ENCODE measurements at places on chromosomes 2 and 18.

DNA sequence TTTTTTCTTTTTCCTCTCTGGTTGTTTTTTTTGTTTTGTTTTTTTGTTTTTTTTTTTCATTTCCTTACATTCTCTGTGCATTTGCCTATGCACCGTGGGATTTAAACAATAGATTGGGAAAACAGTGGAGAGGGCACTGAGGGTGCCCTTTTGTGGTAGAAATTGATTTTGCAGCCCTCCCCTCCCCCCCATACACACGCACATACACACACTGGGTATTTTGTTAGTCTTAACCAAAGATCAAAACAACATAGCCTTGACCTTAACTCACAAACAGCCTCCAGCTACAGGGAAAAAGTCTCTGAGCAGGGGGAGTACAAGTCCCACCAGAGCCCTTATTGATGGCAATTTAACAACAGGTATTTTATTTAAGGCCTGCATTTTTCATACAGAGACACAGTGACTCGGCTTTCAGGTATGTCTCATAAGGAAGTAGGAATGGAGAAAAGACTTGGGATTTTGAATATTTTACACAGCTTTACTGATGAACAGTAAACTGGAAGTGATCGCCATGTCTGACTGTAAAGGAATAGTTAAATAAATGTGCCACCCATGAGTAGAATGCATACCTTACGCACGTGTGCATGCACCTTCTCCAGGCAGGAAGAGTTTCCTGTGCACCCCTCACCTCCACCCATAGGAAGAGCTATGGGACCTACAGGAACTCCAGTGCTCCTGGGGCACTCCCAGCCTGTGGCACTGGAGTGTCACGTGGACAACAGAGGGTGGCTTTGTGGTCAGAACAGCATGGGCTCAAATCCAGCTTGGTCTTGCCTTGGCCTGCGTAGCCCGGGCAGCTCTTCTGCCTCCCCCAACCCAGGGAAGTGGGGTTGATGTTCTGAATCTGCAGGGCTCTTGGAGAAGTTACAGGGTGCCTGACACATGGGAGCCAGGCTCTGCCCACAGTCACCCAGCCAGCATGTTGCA is 266.4 kb downstream of the ANAPC1 start:
- peak; percentile 58 for DNase-seq

DNA sequence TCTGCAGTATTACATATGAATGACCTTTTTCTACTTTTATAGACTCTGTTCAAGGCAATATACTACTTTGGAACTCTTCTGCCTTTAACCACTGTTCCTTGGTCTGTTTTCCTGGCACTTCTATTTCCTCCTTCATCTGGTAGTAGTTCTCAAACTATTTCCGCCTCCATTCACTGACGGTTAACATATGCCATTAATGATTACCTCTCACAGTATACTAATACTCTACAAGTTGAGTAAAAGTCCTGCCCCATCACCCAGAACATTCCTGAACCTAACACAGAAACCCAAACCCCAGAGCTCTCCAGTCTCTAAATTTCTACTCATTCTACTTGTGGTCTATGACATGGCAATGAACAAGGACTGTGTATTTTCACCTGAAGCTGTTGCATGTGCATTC is 4.5 kb downstream of the GFPT1 start:
- DNase-seq, result no peak

GRCh38 chr2:145040433-145040832 is 520.5 kb upstream of the ZEB2 start:
- no peak for DNase-seq

- no peak for DNase-seq
These were observed 25.9 kb upstream of the FAHD2A start for GRCh38 chr2:95376311-95377215.

DNA sequence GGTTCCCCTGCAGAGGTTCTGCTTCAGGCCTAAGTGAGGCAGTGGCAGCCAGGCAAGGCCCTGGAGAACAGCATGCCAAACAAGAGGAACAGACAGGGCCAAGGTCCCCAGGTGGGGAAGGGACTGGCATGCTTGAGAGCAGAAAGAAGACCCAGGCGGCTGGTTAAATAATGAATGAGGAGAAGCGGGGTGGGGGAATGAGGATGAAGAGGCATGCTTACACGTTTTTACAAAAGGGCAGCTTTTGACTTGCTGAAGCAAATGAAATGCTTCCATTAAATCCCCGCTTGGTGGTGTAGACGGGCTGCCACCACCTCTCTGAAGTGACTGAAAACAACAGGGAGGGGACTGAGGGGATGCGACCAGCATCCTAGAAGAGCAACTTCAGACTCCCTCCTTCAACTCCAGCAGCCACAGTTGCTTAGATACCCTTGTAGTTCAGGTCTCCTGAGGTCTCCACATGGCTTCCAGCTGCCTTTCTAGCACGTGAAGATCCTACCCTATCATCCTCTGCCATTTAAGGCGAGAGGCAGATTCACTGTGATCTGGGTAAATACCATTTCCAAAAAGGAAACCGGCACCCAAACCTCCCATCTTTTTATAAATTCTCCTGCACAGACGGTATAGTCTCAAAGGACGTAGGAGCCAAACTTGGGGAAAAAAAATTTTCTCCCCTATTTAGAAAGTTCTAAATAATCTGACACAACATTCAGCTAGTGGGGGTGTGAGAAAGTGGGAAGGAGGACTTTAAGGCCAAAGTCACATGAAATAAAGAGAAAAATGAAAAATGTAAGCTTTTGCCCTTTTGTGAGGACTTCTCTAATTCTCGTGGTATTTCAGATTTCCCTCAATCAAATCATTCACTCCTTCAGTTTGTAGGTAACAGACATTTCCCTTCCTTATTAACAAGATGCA is 65.6 kb downstream of the CACNB4 start:
- DNase-seq, result no peak

DNA sequence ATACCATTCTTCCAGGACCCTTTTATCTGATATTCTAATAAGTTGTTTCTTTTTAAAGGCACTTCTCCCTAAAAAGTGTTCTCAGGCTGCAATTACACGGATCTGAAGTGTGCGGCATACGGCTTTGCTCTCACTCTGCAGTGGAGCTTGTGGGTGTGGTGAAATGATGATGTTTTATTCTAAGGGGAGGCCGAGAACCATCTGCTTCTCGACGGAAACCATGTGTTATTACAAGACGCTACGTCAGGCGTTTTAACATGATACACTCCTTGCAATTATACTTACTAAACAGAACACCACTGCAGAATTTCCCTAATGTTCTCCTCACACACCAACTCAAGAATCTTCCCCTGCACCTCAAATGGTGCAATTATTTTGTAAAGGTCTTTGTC is 34.9 kb upstream of the CTDP1 start:
- DNase-seq, result no peak

- DNase-seq, result no peak
These were observed 127.2 kb upstream of the THSD7B start for GRCh38 chr2:136638193-136638592.

DNA sequence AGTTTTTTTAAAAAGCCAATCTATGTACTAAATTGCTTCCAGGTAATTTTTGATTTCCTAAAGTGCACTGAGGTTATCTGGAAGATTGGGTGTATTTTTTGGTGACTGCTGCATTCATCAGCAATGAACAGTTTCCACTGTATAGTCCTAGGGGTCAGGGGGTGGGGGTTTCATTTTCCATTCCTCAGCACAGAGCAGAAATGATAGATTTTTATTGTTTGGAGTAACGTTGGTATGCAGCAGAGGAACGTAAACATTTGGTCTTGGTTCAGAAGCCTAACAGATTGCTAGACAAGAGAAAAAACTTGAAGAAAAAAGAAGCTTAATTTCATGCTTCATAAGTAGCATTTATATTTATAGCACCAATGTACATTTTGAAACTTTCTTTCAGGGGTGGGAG is 54.9 kb downstream of the ZCCHC2 start:
- no peak for DNase-seq

DNA sequence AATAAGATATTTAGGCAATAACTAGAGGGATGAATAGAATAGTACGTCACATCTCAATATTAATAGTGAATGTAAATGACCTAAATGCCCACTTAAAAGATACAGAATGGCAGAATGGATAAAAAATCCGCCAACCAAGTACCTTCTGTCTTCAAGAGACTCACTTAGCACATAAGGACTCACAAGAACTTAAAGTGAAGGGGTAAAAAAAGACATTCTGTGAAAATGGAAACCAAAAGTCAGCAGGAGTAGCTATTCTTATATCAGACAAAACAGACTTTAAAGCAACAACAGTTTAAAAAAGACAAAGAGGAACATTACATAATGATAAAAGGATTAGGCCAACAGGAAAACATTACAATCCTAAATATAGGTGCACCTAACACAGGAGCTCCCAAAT is 56.7 kb upstream of the DSC1 start:
- no peak for DNase-seq

DNA sequence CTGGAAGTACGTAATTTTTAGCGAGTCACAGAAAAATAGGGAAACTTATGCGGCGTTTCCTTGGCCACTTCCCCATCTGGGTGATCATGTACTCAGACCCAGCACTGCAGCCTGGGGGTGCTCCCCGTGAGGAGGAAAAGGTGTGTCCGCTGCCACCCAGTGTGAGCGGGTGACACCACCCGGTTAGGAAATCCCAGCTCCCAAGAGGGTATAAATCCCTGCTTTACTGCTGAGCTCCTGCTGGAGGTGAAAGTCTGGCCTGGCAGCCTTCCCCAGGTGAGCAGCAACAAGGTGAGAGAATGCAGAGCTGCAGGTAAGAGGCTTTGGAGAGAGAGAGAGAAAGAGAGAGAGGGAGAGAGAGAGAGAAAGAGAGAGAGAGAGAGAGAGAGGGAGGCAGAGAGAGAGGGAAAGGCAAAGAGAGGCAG is at the start of gene IL1R2:
IL1R2 (plus strand) TSS at position 240 of the 425 bp plus-strand sequence. CDS start 16,616 bp downstream, outside the sequence.
- DNase-seq, result no peak

DNA sequence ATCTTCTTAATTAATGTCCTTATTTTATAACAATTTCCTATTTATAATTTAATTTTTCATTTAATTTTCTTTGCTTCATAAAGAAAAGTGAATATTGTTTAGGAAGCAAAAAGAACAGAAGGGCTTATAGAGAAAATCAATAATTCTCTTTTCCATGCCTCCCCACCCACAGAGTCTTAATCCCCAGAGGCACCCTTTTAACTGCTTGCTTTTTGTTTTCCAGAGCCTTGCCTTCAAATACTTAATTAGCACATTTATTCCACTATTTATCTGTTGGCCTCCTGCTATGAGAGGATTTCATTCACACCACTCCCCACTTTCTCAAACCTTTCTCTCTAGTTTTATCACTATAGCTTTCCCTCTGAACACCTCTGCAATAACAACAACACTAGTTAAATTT is 373.6 kb downstream of the MBD2 start:
- DNase-seq, result no peak

GRCh38 chr2:112640800-112641675 is 4.7 kb upstream of the SLC20A1 start:
- DNase-seq, result no peak

- DNase-seq, result no peak
These were observed 52.0 kb downstream of the ARL4C start for GRCh38 chr2:234444893-234445292.
